Activated CD8-positive, alpha-beta memory T cell treated with anti-CD3 and anti-CD28 coated beads, Interleukin-2, amount 10 ng/mL, durations not matched to agents 7 days and 5 days (primary cell): ENCODE measurements at places on chromosomes 11 and 22.

DNA sequence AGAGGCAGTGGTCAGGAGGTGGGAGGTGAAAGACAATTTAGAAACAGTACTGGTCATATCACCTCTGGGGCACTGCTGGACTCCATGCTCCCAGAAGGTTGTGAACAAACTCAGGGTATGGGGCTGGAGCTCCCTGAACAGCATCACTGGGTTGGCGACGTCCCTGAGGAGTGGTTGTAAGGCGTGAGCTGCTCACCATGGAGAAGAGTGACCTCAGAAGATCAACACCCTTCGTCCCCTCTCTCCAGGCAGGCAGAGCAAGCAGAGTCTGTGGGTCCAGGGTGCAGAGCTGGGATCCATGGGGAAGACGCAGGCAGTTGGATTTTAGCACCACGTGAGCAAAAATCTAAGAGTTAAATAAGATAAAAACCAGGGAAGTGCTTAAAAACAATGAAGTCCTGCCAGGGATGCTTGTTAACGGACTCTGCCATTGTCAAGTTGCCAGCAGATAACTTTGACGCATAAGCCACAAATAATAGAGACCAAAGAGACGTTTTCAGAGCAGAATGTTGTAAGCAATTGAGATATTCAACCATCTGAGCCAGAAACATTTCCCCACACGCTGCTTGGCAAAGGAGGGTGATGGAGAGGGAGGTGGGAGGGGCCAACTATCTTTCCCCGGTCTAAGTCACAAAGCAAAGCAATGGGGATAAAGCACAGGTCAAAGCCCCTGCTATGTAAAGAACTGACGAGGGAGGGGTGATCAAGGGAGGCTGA lies 13.6 kb downstream of the PNPLA5 start:
- DNase-seq, result no peak

DNA sequence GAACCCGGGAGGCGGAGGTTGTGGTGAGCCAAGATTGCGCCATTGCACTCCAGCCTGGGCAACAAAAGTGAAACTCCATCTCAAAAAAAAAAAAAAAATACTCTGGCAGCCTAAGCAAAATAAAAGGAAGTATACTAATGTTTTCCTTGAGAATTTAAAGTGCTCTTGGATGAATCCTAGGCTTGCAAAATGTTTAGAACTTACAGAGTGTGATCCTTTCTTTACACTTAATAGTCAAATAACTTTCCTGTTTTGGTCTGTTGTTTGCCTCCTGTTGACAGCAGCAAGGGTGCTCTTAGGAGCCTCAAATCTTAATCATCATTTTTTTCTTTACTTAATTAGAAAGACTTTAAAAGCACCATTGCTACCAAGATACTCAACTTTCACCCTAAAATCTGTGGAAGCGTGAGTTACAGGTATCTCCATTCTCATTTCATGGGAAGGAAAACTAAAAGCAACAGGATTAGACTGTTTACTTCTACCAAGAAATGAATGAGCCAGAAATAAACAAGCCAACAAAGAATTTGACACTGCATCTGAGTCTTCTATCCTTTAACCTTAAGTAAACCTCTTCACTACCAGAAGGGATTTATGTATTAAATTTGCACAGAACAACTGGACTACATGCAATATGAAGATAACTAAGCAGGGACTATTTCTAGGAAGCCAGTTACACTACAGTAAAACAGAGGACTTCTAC lies 38.7 kb upstream of the CRTAM start:
- DNase-seq, result no peak

GRCh38 chr11:6194065-6194581 lies 4.9 kb upstream of the OR52W1 start:
- DNase-seq, result no peak

- DNase-seq, result no peak
Measured at GRCh38 chr22:44628835-44629234, 73.2 kb upstream of the PRR5 start.

GRCh38 chr22:46918197-46918596 lies 155.7 kb downstream of the TBC1D22A start:
- peak; percentile 16 for DNase-seq

GRCh38 chr11:45089251-45089650 lies 57.2 kb upstream of the PRDM11 start:
- no peak for DNase-seq

GRCh38 chr11:44651535-44652155 lies 75.1 kb upstream of the TSPAN18 start:
- no peak for DNase-seq

DNA sequence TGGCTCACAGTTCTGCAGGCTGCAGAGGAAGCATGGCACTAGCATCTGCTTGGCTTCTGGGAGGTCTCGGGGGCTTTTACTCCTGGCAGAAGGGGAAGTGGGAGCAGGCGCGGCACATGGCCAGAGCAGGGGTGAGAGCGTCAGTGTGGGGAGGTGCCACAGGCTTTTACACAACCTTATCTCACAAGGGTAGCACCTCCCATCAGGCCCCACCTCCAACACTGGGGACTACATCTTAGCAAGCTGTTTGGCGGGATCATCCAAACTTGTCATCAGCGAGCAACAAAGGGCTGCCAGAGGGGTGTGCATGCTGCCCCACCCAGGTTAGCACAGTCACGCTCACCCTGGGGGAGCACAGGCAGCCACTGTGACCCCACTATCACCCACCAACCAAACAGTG lies 18.9 kb upstream of the YPEL1 start:
- DNase-seq, result no peak

DNA sequence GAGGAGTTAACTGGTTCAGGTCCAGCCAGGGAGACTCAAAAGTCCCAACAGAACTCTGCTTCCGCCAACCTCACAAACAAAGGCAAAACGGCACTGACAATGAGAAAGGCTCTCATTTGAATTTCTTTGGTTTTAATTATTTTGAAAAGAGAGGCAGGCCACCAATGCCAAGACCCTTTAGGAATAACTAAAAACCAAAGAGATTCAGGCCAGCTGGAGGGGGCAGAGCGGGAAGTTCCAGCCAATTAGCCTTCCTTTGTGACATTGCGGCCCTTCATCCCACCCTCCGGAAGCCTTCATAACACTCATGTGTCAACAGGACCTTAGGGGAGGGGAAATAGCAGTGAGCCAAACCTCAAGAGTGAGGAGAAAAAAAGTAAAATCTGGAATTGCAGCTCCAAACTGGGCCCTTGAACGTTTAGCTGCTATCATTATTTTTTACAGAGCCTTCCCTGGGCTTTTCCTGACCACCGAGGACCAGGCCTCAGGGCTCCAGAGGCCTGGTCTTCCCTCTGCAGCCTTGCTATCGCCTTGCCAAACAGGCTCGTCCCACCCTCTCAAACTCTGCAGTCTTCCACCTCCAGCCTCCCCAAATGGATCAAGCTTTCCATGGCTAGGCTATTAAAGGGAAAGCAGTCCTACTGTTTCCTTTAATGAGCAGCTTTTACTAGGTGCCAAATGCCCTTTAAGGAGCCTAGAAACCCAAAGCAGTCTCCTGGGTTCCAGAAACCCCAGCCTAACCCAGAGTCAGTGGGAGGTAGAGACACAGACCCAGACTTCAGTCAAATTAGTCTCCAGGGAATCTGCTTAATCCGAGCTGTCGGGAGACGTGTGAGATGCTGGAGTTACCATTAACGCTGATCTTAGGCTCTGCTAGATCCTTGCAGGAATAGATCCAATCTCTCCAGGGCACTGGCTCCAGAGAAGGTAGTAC lies 114.2 kb downstream of the CCDC34 start:
- no peak for DNase-seq

GRCh38 chr22:29258407-29259252 lies 9.2 kb downstream of the RHBDD3 start:
- no peak for DNase-seq

DNA sequence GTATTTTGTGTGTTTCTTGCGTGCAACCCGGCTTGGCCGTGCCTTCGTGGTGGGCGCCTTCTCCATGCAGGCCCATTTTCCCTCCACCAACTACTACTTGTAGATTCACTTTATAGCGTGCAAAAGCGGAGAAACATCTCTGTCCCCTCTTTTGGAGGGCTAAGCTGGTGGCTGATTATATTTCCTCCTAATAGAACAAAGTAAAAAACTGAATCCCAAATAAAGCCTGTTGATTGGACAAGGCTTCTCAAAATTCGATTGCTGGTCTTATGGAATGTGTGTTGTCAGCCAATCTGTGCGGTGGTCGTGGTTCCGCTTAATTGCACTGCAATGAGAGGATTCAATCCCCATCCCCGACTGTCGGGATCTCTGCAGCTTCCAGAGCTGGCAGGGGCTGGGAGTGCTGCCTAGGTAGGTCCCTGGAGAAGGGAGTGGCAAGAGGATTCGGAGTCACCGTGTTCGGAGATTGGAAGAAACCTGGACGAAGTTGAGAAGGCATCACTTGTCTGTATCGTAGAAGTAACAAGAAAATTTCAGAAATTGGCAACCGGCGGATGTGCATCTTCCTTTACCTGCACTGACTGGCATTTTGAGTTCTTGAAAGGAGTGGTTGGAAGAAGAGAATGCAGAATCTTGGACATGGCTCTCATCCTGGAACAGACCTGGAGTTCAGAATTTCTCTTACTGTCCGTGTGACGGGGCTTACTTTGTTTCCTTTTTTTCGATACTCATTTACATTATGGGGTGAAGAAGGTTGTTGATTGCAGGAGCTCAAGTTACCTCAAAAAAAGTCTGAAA lies 1.1 kb downstream of the HMGXB4 start:
- no peak for DNase-seq

- no peak for DNase-seq
Measured at GRCh38 chr11:106496677-106497076, 419.2 kb downstream of the AASDHPPT start.

DNA sequence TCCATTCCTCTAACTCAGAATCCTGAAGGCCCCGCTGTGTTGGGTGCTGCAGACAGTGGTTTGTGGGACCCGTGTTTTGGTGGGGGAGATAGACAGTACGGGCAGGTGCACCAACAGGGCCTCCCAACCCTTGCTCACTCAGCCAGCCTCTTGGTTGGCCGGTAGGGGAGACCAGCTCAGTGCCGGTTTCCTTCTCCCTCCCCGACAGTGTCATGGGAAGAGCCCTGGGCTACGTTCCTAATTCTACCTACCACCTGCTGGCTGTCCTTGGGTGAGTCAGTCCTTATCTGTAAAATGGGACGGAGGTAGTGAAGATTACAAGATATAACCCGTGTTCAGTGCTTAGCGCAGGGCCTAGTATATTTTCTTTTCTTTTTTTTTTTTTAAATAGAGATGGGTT lies 5.9 kb downstream of the TMEM134 start:
- no peak for DNase-seq

GRCh38 chr11:30107899-30108298 lies 91.1 kb upstream of the KCNA4 start:
- DNase-seq, result no peak

DNA sequence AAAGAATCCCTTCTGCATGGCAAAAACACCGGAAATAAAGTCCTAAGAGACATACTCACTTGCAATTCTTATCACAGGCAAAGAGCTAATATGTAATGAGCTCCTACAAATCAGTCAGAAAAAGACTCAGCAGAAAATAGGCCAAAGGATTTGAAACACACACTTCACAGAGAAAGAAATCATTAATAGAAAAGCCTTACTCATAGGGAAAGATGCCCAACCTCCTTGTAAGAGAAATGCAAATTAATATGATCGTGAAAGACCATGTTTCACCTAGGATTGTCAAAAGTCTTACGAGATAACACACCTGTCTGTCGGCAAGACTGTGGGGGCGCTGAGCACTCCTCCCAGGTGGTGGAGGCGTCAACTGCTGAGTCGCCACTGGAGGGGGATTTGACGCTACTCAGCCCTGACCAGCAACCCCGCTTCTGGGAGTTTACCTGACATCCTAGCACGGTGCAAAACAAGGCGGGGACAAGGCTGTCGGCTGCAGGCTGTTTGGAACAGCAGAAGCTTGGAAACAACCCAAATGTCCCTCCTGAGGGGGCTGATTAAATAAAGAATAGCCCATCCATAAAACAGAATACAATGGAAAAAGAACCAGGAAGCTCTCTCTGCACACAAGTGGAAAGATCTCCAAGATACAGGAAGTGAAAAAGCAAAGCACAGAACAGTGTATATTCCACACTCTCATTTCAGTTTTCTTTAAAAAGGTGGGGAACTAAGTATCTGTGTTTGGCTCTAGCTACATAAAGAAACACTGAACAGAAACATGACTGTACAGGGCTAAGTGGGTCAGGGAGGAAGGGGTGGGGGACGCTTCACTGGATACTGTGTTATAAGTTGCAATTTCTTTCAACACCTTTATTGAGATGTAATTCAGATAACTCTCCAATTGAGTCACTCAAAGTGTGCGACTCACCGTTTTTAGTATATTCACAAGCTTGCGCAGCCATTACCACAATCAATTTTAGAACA lies 11.5 kb downstream of the CSNK1E start:
- no peak for DNase-seq

- DNase-seq, result no peak
Measured at GRCh38 chr11:15212876-15213275, 98.2 kb downstream of the INSC start.
